Fibroblast of lung (primary cell): ENCODE measurements at places on chromosomes 2 and 18. TPM values are rescaled to one million over a fixed set of nuclear protein-coding genes. Genes with fewer than 3 reads are reported as not detected.

The VIT gene
- 0.17 and 0.77 TPM in 2 replicates for total RNA-seq

The FAP gene
- 81.9 and 96.1 TPM in 2 replicates for total RNA-seq

The PDCD1 gene
- total RNA-seq = not detected in 2 replicates

The MATN3 gene
- total RNA-seq = 0.51 and 2.3 TPM in 2 replicates

The SLC16A14 gene
- total RNA-seq = 1.5 and 5.6 TPM in 2 replicates

The PER2 gene
- total RNA-seq = 2.1 and 4.6 TPM in 2 replicates

The THSD7B gene
- under 0.01 TPM in 2 replicates for total RNA-seq

The SCG2 gene
- 0.66 and 2.1 TPM in 2 replicates for total RNA-seq

The EPHA4 gene
- total RNA-seq = 12.8 and 21.0 TPM in 2 replicates

The NAPG gene
- total RNA-seq = 30.8 and 33.7 TPM in 2 replicates

The ST8SIA5 gene
- under 0.01 TPM in 2 replicates for total RNA-seq

The MITD1 gene
- 27.1 and 28.8 TPM in 2 replicates for total RNA-seq

The IL36RN gene
- total RNA-seq = not detected in 2 replicates

The FIGN gene
- 0.51 and 1.5 TPM in 2 replicates for total RNA-seq

The ABCG8 gene
- total RNA-seq = not detected in 2 replicates

The ITGA4 gene
- total RNA-seq = 18.0 and 57.5 TPM in 2 replicates

The UGT1A3 gene
- not detected in 2 replicates for total RNA-seq

The CFC1 gene
- not detected in 2 replicates for total RNA-seq

The CAPN13 gene
- not detected in 2 replicates for total RNA-seq
